Epithelial cell of esophagus (primary cell): ENCODE measurements at places on chromosomes 4 and X.

- no peak for DNase-seq
These were observed 134.3 kb upstream of the FGF13 start for GRCh38 chrX:138845786-138846185.

GRCh38 chr4:122746485-122746965 is 14.0 kb downstream of the BBS12 start:
- no peak for DNase-seq

- DNase-seq: no peak
These were observed 12.0 kb downstream of the PRDM8 start for GRCh38 chr4:80209340-80209701.

DNA sequence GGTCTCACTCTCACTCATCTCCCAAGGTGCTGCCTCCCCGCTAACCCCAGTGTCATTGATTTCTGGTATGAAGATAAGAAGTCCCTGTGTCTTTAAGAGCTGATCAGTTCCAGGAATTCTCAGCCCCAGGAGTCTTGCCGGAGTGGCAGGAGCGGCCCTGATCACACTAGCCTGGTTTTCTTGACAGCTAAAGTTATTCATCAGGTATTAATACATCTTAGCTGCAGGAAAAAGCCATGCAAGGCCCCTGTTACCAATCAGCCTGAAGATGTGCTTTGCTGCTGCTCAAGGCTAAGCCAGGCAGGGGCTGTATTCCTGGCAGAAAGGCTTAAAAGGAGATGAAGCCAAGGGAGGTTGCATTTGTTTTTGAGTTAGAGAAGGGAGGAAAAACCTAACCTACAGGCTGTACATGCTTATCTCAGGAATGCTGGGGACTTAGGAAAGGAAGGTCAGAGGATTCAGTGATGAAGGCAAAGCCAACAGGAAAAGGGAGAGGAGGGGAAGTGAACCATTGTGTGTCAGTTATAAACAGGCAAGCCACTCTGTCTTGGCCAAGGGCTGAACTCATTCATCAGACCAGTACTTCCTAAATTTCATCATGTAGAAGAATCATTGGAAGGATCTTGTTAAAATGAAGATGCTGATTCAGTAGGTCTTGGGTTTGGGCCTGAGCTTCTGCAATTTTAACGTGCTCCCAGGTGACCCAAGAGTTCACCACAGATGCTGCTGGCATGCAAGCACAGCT is 8.6 kb downstream of the SRPX start:
- DNase-seq: no peak

DNA sequence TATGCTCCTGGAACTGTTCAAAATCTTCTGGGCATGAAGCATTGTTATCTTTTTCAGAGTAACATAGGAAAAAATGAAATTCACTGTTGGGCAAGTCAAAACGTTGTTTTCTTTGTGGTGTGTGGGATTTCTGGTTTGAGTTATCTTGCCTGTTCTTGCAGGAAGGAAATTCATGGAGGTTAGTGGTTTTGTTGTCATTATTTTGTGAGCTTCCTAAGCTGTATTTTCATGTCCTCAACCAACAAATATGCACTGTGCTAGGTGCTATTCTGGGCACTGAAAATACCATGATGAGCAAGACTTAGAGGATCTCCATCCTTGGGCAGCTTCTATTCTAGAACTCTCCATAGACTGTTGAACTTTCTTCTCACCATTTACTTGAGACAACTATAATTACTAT is 16.9 kb downstream of the SPINK2 start:
- DNase-seq: peak; percentile 85

GRCh38 chrX:33001107-33001506 is 210.2 kb downstream of the DMD start:
- DNase-seq: peak; percentile 15

- peak; percentile 8 for DNase-seq
These were observed 331.8 kb downstream of the TEX13C start for GRCh38 chrX:125651426-125651825.

DNA sequence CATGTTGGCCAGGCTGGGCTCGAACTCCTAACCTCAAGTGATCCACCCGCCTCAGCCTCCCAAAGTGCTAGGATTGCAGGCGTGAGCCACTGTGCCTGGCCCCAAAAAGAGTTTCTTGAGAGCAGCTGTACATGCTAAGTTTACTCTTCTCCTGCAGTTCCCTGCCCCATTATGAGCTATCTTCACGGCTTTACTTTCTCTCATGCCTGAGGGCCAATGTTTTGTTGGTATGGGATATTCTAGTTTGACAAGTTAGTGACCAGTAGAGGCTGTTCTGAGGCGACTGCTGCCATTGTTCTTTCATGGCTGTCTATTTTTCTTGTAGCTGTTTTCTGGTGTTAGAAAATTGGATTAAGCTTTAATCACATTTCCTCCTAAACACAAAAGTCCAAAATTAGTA is 78.0 kb upstream of the STX18 start:
- peak; percentile 32 for DNase-seq

DNA sequence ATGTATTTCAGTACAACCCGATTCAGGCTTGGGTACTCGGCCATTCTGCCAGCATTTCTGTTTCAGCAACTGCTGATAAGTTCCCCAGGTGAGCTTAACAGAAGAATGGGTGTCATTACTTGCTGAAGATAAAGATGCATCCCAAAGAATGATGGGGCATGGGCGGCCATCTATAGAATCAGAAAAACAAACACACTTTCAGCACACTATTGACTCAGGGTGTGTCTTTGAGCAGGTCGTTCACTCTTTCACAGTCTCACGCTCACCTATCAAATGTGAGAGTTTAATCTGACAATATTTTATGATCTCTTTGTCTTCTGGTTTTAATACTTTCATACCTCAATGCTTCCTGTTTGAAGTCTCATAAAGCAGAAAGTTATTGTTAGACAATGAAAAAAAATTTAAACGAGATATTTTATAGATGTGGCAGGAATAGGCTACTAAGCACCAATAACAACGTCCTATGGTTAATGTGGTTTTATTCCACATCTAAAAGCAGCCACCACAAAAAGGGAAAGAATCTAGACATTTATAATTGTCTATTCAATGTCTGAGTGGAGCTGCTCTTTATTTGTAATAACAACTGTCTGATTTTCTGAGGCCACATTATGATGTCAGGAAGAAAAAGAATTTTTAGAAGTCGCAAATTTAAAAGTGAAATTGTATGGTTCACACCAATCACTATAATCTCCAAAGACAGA is 17.0 kb downstream of the GASK1B start:
- no peak for DNase-seq

DNA sequence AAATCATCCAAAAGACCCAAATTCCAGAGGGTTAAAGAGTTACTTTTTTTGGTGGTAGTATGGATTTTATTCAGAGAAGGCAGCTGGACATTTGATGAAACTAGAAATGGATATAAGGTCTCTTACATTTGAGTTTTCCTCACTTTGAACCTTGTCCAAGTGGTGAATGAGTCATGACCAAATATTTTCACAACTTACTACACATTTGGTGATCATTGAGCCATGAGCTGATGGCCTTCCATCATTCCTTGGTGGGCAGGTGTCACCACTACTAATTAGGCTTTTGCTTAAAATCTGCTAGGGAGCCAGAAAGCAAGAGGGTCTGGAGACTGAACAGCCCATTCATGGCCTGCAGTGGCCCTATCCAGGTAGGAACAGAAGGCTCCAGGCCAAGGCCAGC is 620.2 kb upstream of the INTU start:
- DNase-seq: peak; percentile 18

- DNase-seq: peak; percentile 44
These were observed 57.1 kb downstream of the RELL1 start for GRCh38 chr4:37628977-37629609.

DNA sequence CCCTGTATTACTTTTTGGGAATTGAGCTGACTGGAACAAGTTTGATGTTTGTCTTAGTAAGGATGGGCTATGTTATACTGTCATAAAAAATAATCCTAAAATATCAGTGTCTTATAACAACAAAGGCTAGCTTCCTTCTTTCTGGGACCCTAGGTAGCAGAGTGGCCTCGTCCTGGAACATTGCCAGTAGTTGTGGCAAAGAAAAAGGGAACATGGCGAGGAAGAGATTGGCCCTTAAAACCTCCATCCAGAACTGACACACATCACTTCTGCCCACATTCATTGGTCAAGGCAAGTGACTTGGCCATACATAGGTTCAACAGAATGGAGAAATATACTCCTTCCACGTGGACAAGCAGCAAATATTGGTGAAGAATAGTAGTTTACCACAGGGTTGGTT is 287.9 kb downstream of the PPP1R2C start:
- no peak for DNase-seq

DNA sequence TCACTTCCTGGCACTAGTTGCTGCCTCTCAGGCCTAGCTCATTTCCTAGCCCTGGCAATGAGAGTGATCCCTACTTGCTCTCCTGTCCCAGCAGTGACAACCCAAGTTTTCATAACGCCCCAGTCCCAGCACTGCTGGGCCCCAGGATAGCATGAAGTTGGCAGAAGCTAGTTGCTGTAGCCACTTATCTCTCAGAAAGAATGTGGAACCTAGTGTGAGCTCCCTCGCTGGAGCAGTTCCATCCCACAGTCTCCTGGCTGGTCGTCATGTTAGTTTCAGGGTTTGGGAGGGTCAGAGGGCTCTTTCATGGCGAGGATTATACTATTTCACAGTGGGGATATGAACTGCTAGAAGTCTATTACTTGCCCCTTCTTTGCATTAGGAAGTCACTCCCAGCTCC is 5.1 kb downstream of the PF4 start:
- DNase-seq: no peak

DNA sequence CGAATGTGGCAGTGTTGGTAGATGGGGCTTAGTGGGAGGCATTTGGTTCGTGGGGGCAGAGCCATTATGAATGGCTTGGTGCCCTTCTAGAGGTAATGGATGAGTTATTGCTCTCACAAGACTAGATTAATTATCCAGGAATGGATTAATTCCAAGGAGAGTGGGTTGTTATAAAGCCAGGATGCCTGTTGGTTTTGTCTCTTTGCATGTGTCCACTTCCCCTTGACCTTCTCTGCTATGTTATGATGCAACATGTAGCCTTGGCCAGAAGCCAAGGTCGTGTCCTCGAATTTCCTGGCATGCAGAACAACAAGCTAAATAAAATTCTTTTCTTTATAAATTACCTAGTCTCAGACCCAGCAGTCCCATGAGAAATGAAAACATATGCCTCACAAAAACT is 111.2 kb upstream of the PLS3 start:
- DNase-seq: no peak

DNA sequence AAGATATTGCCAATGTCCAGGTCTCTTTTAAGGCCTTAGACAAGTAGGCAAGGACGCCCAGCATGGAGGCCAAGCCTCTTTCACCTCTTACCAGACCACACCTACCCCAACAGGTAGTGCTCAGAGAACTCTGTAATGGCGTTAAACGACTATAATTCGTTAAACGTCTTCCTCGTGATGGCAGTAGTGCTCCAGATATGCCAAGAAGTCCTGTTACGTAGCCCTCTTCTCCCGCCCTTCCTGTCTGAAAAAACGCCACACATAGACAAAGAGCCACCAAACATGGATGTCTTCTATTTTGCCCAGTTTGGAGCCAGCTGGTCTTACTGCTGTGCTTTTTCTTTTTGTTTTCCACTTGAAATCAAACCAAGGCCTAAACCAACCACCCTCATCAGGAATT is 190.7 kb downstream of the OR13H1 start:
- no peak for DNase-seq

DNA sequence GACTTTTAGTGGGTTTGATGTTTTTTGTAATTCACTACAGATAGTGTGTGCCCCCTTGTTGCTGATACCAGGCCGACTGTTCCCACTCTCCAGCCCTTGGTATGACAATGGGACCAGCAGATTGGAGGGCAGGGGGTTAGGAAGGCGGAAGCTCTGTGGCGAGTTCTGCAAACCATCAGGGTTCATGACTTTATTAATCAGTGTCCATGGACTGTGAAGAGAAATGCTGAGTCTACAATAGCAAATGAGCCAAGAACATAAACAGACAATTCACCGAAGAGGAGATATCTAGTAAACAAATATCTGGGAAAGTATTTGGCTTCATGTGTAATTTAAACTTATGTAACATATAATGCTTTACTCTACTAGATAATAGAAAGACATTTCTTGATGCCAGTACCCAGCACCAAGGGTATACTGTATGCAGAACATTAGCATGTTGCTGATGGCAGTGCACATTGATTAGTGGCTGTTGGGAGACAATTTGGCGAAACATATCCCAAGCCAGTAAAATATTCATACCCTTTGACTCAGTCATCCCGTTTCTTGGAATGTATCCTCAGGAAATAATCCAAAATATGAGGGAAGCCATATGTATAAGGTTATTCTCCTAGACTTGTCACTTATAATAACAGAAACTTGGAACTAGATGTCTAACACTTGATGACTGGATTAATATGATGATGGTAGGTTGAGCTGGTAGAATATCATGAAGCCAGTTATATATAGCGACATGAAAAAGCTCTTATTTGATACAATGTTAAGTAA is 169.4 kb downstream of the PTTG2 start:
- DNase-seq: no peak

- DNase-seq: peak; percentile 27
These were observed 43.2 kb downstream of the QDPR start for GRCh38 chr4:17468619-17469221.

- no peak for DNase-seq
These were observed 165.5 kb upstream of the SLIT2 start for GRCh38 chr4:20086067-20086798.

- DNase-seq: no peak
These were observed 66.0 kb upstream of the DDX60 start for GRCh38 chr4:168384437-168385141.
